ENCODE measurements at places on chromosomes 1 and 21. TPM values are rescaled to one million over a fixed set of nuclear protein-coding genes. Genes with fewer than 3 reads are reported as not detected.

DNA sequence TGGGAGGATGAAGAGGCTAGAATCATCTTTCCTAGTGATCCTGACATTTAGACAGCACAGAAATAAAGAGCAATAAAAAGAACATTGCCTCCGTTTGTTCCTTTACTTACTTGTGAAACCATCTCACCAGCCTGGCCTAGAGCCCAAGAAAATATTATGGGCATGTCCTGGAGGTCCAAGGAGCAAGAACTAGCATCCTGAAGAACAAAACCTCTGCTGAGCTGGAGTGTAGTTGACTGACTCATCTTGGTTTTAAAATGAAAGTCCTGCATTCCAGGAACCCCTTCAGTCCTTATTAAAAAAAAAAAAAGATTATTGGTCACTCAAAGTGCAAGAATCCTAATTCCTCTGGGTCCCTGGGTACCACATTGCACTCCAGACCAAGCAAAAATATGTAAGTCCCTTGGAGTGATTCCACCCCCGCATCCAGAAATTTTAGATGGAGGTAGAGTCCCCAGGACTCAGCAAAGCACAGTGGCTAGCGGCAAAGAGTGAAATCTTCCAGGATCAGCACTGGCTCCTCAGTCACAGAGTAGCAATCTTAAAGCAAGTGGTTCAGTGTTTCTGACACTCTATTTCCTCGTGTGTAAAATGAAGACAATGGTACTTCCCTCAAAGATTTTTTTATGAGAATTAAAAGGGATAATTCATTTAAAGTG is 7.0 kb downstream of the SMCP start:
- DNase-seq = no peak

SPRR2F gene
- total RNA-seq = not detected

DNA sequence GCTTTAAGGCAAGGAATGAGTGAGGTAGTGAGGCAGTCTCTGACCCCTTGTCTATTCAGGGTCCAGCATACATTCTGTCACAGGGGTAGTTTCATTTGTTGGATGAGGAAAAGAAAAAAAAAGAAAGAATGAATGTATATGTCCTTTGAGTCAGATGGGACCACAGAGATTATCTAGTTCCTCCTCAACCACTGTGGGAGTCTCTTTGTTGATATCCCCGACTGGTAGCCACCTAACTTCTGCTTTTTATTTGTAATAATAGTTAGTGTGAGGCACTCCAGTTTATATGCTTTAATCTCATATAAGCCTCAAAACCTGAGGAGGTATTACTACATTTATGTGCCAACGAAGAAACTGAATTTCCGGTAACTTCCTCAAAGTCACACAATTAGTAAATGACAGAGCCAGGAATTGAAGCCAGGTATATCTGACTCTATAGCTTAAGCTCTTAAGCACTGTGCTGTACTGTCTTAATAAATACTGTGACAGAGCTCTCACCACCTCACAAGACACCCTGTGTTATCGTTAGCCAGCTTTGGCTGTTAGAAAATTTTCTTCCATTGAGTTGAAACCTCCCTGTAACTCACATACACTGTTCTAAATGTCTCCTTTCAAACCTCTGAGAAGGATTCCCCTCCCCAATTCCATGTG is 82.2 kb downstream of the MDM4 start:
- no peak for DNase-seq

PKNOX1 gene
- total RNA-seq = 5.7 TPM

- DNase-seq = no peak
Measured at GRCh38 chr1:235843461-235843961, 23.2 kb downstream of the LYST start.

EVI5 gene
- total RNA-seq = 19.5 TPM

OBSCN gene
- total RNA-seq = 17.8 TPM

DNA sequence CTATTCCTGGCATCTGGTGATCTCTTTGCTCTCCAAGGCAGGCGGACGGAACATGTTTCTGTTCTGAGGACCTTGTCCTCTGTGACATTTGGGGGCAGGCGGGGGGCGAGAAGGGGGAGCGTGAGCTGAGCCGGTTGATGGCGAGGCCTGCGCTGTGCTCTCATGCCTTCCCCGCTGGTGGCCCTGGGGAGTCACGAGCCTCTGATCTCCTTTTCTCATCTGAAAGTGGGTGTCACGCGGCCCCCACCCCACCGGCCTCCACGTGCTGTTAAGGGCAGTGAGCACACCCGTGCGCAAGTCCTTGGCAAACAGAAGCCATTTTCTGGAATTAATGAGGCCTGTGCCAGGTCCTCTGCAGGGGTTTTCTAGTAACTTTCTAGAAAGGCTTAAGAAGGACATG is 102.8 kb upstream of the ACTRT2 start:
- DNase-seq = no peak

- DNase-seq = no peak
Measured at GRCh38 chr1:223421025-223421424, 27.8 kb downstream of the CCDC185 start.

- DNase-seq = no peak
Measured at GRCh38 chr1:975896-976683, 5.8 kb downstream of the PERM1 start.

GRCh38 chr21:41639336-41639735 is 127.5 kb downstream of the RIPK4 start:
- no peak for DNase-seq

DNA sequence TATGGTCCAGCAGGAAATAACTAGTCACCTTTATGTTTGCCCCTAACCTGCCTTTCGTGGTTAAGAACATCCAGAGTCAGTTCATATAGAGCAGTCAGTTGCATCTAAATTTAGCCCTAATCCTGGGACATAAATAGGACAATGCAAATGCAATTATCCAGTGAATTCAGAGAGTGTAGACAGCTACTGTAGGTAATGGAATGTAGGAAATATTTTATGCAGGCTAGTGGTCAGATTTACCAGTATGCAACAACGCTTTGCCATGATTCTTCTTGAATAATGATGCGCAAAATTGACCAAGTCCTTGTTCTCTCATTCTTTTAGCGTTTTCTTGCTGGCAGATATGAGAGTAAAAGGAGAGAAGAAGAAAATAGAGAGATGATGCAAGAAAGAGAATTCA is 165.4 kb downstream of the LMX1A start:
- no peak for DNase-seq

GRCh38 chr1:17671741-17672140 is 83.4 kb upstream of the ACTL8 start:
- DNase-seq = no peak

GRCh38 chr1:152148981-152149380 is 10.0 kb downstream of the RPTN start:
- no peak for DNase-seq

XPR1 gene
- total RNA-seq = 25.4 TPM

GRCh38 chr1:168717906-168718891 is 10.8 kb downstream of the DPT start:
- no peak for DNase-seq

DNA sequence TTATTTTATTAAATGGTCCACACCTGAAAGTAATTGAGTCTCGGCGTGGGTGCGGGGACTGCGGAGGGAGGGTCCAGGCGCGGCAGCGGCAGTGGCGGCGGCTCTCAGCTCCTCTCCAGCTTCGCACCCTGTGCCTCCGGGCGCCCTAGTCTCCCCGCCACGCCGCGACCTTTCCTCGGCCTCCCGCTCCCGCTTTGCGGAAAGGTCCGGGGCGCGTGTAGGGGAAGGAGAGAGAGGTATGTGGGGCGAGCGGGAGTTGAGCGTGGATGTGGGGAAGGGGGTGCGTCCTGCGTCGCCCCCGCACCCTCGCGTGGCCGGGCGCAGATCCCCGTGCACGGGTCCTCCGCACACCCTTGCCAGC is 13.4 kb upstream of the ALX3 start:
- no peak for DNase-seq

DNA sequence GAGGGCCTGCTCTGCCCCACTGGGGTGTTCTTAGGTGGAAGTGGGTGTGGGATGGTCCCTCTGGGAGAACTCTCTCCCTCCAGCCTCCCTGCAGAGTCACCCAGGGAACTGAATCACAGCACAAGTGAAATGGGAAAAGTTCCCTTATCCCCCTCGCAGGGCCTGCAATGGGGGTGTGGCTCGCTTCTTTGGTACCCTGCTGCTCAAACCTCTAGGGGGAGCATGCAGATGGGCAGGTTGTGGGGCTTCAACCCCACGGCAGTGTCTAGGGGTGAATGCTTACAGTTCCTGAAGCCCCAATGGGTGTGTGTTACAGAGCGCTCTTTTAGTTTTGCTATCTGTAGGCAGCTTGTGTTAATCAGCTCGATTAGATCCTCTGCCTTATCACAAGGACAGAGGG is 59.0 kb upstream of the TINAGL1 start:
- DNase-seq = no peak

IL19 gene
- total RNA-seq = not detected

TRAF3IP3 gene
- total RNA-seq = 0.61 TPM
